ENCODE measurements at places on chromosomes 6 and 20. TPM values are rescaled to one million over a fixed set of nuclear protein-coding genes. Genes with fewer than 3 reads are reported as not detected.

LKAAEAR1 gene
- total RNA-seq: 2.3 TPM

TFAP2D gene
- not detected for total RNA-seq

LAMA5 gene
- total RNA-seq: 260 TPM

B3GAT2 gene
- 0.06 TPM for total RNA-seq

MYL9 gene
- total RNA-seq: 17.5 TPM

MDFI gene
- 0.89 TPM for total RNA-seq

BPIFB1 gene
- 0.17 TPM for total RNA-seq

SLC17A9 gene
- total RNA-seq: not detected

ADTRP gene
- 0.19 TPM for total RNA-seq

BMP6 gene
- total RNA-seq: 20.7 TPM

SEMG1 gene
- total RNA-seq: not detected

RAET1L gene
- total RNA-seq: 0.35 TPM

KHDRBS2 gene
- not detected for total RNA-seq

HAO1 gene
- not detected for total RNA-seq

FOXQ1 gene
- 5.2 TPM for total RNA-seq

EPB41L2 gene
- 41.3 TPM for total RNA-seq

UFL1 gene
- 8.8 TPM for total RNA-seq

EZR gene
- total RNA-seq: 375 TPM

HCK gene
- 0.20 TPM for total RNA-seq

AARS2 gene
- total RNA-seq: 6.4 TPM

KHDC1L gene
- total RNA-seq: not detected

GLP1R gene
- total RNA-seq: not detected

PLN gene
- total RNA-seq: not detected

CLDN20 gene
- total RNA-seq: not detected

CCN6 gene
- not detected for total RNA-seq

PRKN gene
- not detected for total RNA-seq

ZC3H12D gene
- total RNA-seq: 0.12 TPM

SLC22A16 gene
- not detected for total RNA-seq

FOXP4 gene
- 22.0 TPM for total RNA-seq

MTFR2 gene
- total RNA-seq: 12.0 TPM

KIF25 gene
- total RNA-seq: not detected

GRM1 gene
- not detected for total RNA-seq

BNIP5 gene
- total RNA-seq: not detected

ID1 gene
- 444 TPM for total RNA-seq

MAFB gene
- total RNA-seq: 0.11 TPM

C20orf202 gene
- total RNA-seq: 0.22 TPM

DSN1 gene
- total RNA-seq: 23.4 TPM

ZC2HC1B gene
- total RNA-seq: not detected

EMILIN3 gene
- total RNA-seq: 0.43 TPM

CRISP3 gene
- total RNA-seq: not detected

PPIL6 gene
- 3.6 TPM for total RNA-seq
